Colonic mucosa (tissue), 4 donors: ENCODE measurements at places on chromosomes 16 and 17. TPM values are rescaled to one million over a fixed set of nuclear protein-coding genes. Genes with fewer than 3 reads are reported as not detected.
A peak's percentile ranks its signal among the peaks of the same experiment; 100 is the strongest.

Gene FBXW10B
- total RNA-seq = 0.42 TPM

Gene C16orf95
- total RNA-seq = 5.0 TPM

Gene CTRB1
- total RNA-seq = 19.1 TPM

Gene CSF3
- total RNA-seq = 0.37 TPM

Gene CDK5R1
- 1.4 TPM for total RNA-seq

DNA sequence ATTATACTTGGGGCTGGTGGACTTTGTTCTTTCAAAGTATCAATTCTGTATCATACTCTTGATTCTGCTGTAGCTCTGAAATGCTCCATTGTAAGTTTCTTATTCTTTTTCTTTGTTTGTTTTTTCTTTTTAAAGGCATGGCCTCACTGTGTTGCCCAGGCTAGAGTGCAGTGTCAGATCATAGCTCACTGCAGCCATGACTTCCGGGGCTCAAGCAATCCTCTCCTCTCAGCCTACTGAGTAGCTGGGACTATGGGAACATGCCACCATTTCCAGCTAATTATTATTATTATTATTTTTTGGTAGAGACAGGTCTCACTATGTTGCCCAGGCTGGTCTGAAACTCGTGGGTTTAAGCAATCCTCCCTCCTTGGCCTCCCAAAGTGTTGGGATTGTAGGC is 38.9 kb upstream of the METTL9 start:
- no peak overlapping the region for H3K27ac ChIP-seq
- H3K36me3 ChIP-seq = no peaks in the 10 kb centered on the region
- no peak overlapping the region for H3K4me3 ChIP-seq
- no peaks in the 10 kb centered on the region for H3K4me1 ChIP-seq
- no peaks in the 10 kb centered on the region for H3K27me3 ChIP-seq
- no peak for DNase-seq

- H3K4me3 ChIP-seq = peak overlapping the region; percentile 67
- H3K27me3 ChIP-seq = no peaks in the 10 kb centered on the region
- H3K27ac ChIP-seq = peak overlapping the region; percentile 90
- DNase-seq = no peak
Observed at GRCh38 chr17:65121916-65122806, 15.0 kb upstream of the RGS9 start.

DNA sequence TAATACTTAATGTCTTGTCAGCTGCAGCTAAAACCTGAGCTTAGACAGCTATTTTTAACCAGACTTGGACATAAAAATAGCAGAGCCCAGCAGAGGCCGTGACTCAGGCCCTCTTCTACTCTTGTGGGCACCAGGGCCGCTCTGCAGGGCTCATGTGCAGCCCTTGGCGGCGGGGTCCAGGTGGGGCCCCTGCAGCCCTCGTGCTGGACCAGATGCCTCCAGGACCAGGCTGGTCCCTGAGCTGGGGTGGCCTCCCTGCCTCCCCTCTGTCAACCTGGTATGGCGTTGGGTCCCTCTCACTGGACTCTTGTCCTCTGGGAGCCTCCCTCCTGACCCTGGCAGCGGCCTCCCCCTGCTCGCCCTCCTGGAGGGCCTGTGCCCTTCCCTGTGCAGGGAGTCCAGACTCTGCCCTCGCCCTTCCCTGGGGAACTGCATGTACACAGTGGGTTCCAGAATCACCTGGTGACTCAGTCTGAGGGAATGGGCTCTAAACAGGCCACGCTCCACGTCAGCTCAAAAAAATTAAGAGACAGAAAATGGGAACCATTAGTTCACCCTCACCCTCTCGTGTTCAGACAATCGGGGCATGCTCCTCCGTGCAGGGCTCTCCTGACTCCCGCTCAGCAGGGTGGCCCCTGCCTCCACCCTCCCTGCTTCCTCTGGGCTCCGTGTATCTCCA is 9.7 kb downstream of the CDK5R1 start:
- no peak overlapping the region for H3K27ac ChIP-seq
- H3K36me3 ChIP-seq = no peaks in the 10 kb centered on the region
- H3K4me1 ChIP-seq = no peaks in the 10 kb centered on the region
- H3K4me3 ChIP-seq = no peak overlapping the region
- H3K27me3 ChIP-seq = no peaks in the 10 kb centered on the region

DNA sequence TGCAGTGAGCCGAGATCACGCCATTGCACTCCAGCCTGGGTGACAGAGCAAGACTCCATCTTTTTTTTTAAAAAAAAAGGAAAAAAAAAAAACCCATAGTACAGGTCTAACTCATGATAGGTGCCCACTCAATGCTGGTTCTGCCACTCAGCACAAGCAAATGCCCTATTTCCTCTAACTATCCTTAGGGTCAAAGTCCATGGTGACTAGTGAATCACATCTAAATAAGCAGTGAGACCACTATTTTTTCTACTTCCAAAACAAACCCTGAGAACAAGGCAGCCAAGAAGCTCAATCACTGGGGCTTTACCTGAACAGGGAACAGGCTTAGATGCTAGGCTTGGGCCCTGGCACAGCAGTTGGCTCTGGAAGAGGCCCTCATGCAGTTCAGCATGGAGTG is 3.4 kb downstream of the BLTP2 start:
- H3K36me3 ChIP-seq = peaks cover 15% of the 10 kb centered on the region
- peaks cover 7% of the 10 kb centered on the region for H3K4me1 ChIP-seq
- H3K27me3 ChIP-seq = no peaks in the 10 kb centered on the region
- DNase-seq = no peak
- no peak overlapping the region for H3K4me3 ChIP-seq

DNA sequence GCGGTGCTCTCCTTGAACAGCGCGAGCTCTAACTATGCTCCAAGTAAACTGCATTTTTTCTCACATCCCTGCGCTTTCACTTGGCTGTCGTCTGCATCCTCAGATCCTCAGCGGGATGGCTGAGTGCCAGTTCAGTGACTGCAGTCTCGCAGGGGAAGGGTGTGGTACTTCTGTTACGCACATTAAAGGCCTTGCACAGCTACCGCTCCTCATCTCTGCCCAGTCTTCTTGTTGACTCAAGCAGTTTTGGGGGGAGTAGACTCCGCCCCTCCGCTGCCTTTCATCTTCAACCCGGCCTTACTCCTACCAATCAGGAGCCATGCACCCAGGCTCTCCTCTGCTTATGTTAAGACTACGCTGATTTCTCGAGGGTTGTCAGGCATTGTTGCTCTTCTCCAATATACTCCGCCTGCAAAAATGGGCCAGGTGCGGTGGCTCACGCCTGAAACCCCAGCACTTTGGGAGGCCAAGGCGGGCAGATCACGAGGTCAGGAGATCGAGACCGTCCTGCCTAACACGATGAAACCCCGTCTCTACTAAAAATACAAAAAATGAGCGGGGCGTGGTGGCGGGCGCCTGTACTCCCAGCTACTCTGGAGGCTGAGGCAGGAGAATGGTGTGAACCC is 10.0 kb downstream of the ATP5PD start:
- peaks cover 21% of the 10 kb centered on the region for H3K36me3 ChIP-seq
- H3K4me3 ChIP-seq = no peak overlapping the region
- peak overlapping the region; percentile 72 for H3K27ac ChIP-seq
- H3K27me3 ChIP-seq = no peaks in the 10 kb centered on the region

- H3K36me3 ChIP-seq = no peaks in the 10 kb centered on the region
- H3K4me1 ChIP-seq = no peaks in the 10 kb centered on the region
- H3K27me3 ChIP-seq = no peaks in the 10 kb centered on the region
- DNase-seq = peak; percentile 27
- no peak overlapping the region for H3K4me3 ChIP-seq
Observed at GRCh38 chr16:88194397-88195268, 188.1 kb upstream of the ZNF469 start.

DNA sequence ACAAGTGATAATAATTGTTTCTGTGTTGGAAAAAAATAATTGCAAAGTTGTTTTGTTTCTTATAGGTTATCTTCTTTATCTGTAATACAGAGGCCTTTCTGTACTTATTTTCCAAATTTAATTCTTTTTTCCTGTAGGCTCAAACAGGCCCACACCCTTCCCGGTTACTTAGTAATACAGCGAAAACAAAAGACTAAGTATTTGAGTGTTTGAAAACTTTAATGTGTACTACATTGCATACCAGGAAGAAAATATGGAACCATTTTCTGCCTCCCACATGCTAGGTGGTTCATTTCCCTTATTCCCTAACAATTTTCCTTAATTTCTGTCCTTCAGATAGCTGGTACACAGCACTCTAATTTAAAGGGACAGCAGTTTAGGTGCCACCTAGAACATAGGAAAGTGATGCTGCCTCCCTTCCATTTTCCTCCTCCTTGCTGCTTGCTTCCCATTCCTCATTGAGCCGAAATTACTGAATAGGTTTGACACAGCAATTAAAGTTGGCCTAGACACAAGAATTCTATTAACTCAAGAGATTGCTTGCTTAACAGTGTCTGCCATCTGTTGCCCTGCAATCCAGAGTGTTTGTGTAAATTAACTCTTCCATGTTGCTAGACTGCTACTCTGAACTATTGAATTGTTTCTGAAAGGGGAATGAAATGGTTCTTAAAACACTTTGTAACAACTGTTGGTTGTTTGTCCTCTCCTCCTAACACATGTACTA is 24.2 kb downstream of the CYB5B start:
- no peaks in the 10 kb centered on the region for H3K4me1 ChIP-seq
- no peaks in the 10 kb centered on the region for H3K27me3 ChIP-seq
- no peak overlapping the region for H3K4me3 ChIP-seq
- H3K27ac ChIP-seq = peak overlapping the region; percentile 7
- no peaks in the 10 kb centered on the region for H3K36me3 ChIP-seq
- DNase-seq = no peak

DNA sequence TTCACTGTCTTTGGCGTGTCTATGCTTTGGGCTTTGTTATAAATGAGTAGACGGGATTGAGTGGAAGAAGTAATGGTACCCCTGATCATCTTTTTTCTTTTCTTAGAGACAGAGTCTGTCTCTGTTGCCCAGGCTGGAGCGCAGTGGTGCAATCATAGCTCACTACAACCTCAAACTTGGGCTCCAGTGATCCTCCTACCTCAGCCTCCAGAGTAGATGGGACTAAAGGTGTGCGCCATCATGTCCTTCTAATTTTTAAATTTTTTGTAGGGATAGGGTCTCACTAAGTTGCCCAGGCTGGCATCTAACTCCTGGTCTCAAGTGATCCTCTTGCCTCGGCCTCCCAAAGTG is 14.9 kb upstream of the GPRC5B start:
- no peak overlapping the region for H3K4me3 ChIP-seq
- H3K36me3 ChIP-seq = no peaks in the 10 kb centered on the region

DNA sequence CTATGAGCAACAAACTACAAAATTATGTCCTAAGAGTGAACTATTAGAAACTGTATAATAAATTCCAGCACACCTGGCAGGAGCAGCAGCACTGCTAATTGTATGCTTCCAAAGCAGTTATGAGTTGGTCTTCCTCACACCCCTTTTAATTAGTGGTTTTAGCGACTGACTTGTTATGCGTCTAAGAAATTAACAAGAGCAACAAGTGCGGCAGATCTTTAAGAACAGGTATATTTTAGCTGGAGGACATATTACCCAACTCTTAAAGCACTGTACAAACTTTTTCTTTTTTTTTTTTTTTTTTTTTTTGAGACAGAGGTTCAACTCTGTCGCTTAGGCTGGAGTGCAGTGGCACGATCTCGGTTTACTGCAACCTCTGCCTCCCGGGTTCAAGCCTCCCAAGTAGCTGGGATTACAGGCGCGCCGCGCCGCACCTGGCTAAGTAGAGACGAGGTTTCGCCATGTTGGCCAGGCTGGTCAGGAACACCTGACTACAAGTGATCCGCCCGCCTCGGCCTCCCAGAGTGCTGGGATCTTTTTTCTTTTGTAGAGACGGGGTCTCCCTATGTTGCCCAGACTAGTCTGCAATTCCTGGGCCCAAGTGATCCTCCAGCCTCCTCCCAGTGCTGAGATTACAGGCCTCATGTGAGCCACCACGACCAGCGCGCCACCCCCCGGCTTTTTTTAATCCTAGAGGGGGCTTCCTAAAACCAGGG is 1.6 kb upstream of the FBXL20 start:
- no peaks in the 10 kb centered on the region for H3K36me3 ChIP-seq
- no peak overlapping the region for H3K27ac ChIP-seq
- H3K27me3 ChIP-seq = no peaks in the 10 kb centered on the region
- H3K4me1 ChIP-seq = peaks cover 5% of the 10 kb centered on the region
- H3K4me3 ChIP-seq = no peak overlapping the region

DNA sequence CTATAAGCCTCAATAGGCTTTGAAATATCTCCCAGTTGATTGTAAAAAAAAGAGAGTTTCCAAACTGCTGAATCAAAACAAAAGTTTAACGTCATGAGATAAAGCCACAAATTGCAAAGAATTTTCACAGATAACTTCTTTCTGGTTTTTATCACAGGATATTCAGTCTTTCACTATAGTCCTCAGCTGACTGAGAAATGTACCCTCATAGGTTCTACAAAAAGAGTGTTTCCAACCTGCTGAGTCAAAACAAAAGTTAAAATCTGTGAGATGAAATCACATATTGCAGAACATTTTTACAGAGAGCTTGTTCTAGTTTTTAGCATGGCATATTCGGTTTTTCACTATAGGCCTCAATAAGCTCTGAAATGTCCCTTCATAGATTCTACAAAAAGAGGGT is 559.2 kb downstream of the KCNJ18 start:
- H3K27ac ChIP-seq = no peak overlapping the region
- H3K4me1 ChIP-seq = no peaks in the 10 kb centered on the region
- no peak overlapping the region for H3K4me3 ChIP-seq
- no peaks in the 10 kb centered on the region for H3K36me3 ChIP-seq
